Foreskin keratinocyte (primary cell): ENCODE measurements at places on chromosomes 6 and 20. TPM values are rescaled to one million over a fixed set of nuclear protein-coding genes. Genes with fewer than 3 reads are reported as not detected.
A peak's percentile ranks its signal among the peaks of the same experiment; 100 is the strongest.

DNA sequence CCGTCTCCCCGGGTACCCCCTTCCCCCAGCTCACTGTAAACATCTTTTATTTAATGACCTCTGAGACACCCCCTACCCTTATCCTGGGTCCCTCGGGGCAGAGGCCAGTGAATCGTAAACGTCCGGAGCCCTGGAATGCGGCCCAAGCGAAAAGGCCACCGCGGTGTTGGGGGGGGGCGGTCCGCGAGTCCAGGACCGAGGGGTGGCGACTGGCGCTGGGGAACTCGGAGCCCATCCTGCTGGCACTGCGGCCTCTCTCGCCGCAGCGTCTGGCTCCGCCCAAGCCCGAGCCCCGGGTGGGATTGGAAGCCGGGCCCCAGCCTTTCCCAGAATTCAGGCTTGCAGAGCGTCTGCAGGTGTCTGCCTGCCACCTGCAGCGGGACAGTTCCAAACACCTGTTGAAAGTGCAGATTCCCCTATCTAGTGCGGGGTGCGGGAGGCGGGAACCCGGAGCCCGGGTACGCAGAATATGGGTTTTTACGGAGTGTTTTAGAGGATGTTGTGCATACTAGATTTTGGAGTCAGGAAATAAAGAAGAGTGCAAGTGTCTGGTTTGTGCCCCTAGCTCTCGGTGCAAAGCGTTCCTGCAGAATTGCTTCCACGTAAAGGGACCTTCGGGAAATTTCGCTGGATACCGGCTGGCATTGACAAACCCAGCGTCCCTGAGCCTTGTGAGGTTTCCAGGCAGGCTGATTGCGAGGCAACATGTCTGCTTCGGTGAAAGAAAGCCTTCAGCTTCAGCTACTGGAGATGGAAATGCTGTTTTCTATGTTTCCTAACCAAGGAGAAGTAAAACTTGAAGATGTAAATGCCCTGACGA is 800 bp downstream of the RWDD2A start:
- no peak for DNase-seq

DNA sequence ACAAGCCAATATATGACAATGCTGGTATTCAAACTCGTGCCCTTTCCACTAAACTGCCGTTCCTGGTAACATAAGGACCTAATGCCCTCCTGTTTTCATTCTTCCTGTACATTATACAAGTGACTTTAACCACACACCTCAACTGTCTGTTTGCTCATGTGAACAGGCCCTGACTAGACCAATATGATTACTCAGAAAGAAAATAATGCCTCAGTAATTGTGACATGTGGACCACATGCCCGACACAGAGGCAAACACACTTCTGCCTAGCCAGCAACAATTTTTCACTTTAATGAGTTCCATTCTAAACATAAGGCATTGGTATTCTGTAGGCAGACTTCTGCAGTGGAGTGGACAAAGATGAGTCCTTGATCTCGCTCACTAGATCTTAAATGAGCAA is 30.0 kb downstream of the SLC22A16 start:
- DNase-seq = peak; percentile 80

DNA sequence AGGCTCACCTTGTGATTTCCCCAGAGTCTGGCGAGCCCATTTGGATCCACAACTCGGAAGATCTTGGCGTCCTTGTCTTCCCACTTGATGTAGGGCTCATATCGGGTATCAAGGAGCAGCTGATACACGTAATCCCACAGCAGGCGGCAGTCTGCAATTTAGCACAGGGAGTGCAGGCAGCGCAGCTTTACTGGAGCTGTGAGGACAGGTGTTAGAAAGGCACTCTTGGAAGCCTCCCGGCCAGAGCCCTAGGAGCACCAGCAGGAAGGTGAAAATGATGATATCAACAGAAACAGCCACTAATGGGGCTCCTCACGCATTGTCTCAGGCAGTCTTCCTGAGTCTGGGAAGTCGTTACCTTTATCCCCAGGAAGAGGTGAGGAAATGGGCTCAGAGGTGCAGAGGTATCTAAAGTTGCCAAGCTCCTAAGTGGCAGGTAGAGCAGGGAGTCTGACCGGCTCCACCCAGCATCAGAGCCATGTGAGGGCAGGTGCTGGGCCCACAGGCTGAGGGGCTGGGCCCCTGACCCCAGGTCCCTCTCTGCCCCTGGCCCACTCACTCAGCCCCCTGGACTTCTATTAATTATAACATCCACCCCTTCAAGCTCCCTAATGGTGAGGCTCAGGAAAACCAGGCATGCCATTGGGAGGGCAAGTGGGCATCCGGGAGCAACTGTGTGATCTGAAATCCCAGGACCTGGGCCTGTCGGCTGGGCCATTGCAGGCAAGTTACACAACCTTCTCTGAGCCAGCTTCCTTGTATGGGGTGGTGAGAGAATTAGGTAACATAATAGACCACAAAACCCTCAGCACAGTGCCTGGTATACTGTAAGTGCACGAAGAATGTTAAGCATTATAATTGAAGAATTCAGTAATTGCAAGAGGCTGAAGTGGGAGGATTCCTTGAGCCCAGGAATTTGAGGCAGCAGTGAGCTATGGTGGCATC is 18.3 kb downstream of the ETV7 start:
- DNase-seq = peak; percentile 65

Gene HSPA1L
- polyA plus RNA-seq = 0.30 and 0.57 TPM in 2 replicates

Gene SRSF6
- 56.8 and 65.6 TPM in 2 replicates for polyA plus RNA-seq

- no peak for DNase-seq
These were observed 342.4 kb upstream of the ARID1B start for GRCh38 chr6:156434795-156435190.
